Stimulated activated CD8-positive, alpha-beta memory T cell treated with anti-CD3 and anti-CD28 coated beads, Interleukin-15, amount 100 ng/mL, for 4 hours (primary cell): ENCODE measurements at places on chromosomes 12 and 14.

DNA sequence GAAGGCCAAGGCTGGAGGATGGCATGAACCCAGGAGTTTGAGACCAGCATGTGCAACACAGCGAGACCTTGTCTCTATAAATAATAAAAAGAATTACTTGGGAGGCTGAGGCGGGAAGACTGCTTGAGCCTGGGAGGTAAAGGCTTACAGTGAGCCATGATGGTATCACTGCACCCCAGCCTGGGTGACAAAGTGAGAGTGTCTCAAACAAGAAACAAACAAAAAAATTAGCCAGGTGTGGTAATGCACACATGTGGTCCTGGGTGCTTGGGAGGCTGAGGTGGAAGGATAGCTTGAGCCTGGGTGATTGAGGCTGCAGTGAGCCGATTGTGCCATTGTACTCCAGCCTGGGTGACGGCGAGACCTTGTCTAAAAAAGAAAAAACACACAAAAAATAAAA lies 1.7 kb upstream of the GPRC5A start:
- no peak for DNase-seq

GRCh38 chr12:39490500-39491282 lies 47.8 kb upstream of the KIF21A start:
- no peak for DNase-seq

- no peak for DNase-seq
These were observed 784.0 kb downstream of the TMTC2 start for GRCh38 chr12:83470749-83471148.

DNA sequence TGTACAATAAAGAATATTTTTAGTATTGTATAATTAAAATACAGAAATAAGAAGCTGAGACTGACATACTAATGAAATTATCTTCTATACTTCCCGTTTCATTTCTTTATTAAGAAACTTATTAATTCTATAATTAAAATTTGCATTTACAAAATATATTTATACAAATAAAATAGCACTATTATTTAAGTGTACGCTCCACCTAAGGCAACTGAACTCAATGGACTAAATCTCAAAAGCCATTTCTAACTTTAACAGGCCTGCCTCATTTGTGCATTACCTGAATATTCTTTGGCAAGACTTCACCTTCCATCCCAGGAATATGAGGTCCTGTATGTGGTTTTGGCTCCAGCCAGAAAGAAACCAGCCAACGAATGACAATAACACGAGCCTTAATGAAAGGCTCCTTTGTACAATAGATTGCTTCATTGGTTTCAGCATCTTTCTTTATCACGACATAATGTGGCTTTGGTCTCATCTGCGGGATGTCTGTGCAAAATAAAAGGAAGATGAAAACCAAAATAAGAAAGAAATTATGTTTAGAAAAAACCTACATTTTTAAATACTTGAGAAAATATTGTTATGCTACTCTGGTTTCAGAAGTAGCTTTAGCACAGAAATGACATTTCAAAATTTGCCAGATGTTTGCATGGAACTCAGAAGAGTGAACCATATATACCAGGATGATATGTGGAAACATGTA lies 58.7 kb downstream of the RALGAPA1 start:
- DNase-seq: no peak

- no peak for DNase-seq
These were observed 49.0 kb upstream of the EGLN3 start for GRCh38 chr14:33999771-34000291.

DNA sequence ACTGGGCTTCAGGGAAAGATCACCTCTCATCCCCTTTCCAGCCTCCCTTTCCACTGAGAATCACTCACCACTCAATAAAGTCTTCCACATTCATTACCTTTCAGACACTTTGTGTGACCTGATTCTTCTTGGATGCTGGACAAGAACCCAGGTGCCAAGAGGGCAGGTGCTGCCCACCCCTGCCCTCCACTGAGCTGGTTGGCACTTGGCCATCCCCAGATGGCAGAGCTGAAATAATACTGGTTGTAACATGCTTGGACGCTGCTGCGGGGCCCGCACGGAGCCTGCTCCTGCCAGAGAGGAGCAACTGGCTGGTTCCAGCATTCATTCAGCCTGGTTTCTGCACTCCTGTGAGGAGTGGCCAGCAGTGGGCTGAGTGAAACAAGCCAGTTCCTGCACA lies 386.7 kb upstream of the CCDC196 start:
- no peak for DNase-seq

- no peak for DNase-seq
These were observed 161.3 kb upstream of the CCND2 start for GRCh38 chr12:4112290-4112689.

- no peak for DNase-seq
These were observed 1061.0 kb upstream of the TMEM132C start for GRCh38 chr12:127205781-127206555.

DNA sequence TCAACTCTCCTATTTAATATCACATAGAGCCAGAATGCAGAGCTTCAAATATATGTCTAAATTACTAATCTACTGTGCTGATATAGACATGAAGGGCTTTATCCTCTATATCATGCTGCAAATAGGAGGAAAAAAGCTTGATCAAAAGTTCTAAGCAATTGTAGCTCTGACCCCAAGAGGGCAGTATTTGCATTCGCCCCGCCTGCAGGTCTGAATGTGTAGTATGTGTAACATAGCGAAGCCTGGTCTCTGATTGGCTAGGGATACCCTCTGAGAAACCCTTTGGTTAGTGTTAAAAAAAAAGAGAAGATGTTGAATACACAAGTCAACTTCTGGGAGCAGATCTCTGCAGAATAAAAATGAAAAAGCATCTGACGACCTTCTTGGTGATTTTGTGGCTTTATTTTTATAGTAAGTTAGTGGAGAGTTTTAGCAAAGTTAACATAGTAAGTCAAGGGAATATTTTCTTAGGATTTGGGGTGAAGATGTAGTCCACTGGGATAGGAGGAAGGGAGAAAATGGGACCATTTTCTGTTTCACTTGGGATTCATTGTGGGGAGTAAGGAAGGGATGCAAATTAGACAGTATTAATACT lies 151.6 kb upstream of the OR4E1 start:
- no peak for DNase-seq

DNA sequence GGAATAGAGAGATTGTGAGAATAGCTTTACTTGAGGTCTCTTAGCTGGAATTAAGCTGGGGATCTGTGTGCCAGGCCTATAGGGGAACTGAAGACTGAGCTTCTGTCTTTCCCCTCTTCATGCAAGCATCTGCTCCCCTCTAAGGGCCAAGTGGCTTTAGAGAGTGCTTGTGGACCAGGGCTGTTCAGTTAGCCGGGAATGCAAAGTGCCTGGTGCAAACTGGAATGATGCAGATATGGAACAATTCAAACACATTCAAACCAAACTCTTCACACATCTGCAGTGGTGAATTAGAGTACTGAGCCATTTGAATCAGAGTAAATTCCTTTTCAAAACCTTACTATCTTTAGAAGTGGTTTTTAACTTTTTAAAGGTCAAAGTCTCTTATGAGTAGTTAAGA lies 99.0 kb downstream of the LIN7A start:
- no peak for DNase-seq

- DNase-seq: no peak
These were observed 1.1 kb downstream of the TOGARAM1 start for GRCh38 chr14:44963044-44963528.

GRCh38 chr12:59036973-59037762 lies 116.9 kb upstream of the LRIG3 start:
- no peak for DNase-seq

DNA sequence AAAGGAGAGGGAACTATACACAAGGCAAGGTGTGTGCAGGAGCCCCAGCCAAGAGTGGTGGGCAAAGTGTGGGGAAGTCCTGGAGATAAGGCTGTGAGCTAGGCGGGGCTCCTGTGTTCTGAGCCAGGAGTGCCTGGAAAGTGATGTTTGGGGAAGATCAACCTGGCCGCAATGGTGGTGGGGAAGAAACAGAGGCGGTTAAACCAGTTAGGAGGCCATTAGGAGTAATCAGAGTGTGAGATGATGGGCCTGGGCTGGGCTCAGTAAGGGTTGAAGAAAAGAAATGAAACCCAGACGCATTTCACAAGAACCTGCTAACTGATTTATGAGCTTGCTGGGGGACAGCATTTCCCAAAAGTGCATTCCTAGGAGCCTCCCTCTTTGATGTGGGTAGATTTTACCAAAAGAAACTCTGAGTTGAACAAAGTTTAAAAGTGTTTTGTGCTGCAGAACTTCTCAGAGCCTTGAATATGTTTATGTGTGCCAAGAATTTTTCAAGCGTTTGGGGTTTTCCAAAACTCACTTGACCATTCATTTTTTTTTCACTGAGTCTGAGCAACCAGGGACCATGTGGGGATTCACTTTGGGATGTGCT lies 34.2 kb upstream of the LRP1-AS start:
- no peak for DNase-seq

- DNase-seq: no peak
These were observed 88.0 kb upstream of the MAX start for GRCh38 chr14:65190312-65190711.

GRCh38 chr12:96295532-96296160 lies 101.5 kb downstream of the ELK3 start:
- DNase-seq: no peak

- DNase-seq: no peak
These were observed 60.5 kb downstream of the SLC38A1 start for GRCh38 chr12:46208370-46208769.

DNA sequence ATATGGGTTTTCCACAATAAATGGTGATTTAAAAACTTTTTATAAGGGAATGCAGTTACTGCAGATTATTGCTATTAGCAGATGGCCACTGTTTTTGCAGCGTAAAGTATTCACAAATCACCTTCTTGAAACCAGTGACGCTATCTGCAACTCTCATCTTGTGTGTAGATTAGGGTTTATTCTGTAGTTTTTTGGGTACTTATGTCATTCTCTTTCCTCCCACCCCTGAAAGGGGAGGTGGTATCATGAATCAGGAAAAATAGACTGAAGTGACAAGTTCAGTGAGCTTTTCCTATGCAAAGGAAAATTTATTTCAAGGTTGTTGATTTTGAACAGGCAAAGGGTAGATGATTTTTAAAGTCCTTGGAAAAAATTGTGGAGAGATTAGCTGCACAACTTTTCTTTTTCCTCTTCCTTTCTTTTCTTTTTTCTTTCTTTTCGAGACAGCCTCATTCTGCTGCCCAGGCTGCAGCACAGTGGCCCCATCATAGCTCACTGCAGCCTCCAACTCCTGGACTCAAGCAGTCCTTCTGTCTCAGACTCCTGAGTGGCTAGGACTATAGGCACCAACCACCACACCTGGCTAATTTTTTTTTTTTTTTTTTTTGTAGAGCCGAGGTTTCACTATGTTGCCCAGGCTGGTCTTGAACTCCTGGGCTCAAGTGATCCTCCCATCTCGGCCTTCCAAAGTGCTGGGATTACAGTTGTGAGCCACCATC lies 1.6 kb downstream of the FRS2 start:
- DNase-seq: no peak

- no peak for DNase-seq
These were observed 3.4 kb downstream of the RMST start for GRCh38 chr12:97466000-97466399.

DNA sequence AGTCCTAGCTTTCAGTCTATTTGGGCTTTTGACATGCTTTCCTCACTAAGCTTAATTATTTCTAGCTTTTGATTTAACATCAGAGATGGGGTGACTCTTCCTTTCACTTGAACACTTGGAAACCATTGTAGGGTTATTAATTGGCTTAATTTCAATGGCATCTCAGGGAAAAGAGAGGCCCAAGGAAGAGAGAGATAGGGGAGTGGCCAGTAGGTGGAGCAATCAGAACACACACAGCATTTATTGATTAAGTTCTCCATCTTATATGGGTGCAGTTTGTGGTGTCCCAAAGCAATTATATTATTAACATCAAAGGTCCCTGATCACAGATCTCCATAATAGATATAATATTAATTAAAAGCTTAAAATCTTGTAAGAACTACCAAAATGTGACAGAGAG lies 1466.1 kb upstream of the SEL1L start:
- no peak for DNase-seq

GRCh38 chr12:65458718-65459117 lies 180.2 kb downstream of the MSRB3 start:
- DNase-seq: no peak

- DNase-seq: no peak
These were observed 5.9 kb upstream of the EP400 start for GRCh38 chr12:131943876-131944275.

DNA sequence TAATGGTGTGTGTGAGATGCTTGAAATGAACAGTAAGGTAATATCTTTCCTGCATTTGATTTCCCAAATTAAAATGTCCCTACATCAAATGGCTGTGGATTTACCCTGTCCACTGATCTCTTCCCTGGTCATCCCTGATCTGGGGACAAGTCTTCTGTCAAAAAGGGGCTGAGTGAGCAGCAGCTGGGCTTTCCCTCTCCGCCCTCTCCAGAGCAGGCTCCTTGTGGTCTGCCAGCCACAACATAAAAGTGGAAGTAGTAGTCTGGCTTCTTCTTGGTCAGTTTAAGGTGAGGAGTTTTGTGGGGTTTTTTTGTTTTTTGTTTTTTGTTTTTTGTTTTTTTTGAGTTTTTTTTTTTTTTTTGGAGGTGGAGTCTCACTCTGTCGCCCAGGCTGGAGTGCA lies 25.2 kb upstream of the PLXNC1 start:
- no peak for DNase-seq

GRCh38 chr14:82905762-82906161 lies 1372.1 kb upstream of the SEL1L start:
- DNase-seq: no peak

DNA sequence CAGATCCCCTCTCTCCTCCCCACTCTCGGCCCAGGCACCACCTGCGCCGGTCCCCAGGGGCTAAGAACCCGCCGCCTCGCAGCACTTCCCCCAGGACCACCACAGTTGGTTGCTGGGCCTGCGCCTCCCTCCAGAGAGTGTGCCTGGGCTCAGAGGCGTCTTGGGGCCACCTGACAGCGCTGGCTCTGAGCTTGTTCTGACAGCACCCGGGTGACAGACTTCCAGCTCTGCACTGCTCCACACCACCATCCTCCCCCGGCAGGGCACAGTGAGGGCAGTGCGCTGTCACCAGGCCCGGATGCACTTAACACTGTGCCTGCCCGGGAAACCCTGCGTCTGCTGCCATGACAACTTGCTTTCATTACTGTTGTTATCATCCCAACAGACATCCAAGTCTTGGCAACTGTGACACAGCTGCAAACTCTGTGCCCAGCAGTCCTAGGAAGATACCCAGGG lies 6.6 kb downstream of the BRF1 start:
- DNase-seq: no peak

DNA sequence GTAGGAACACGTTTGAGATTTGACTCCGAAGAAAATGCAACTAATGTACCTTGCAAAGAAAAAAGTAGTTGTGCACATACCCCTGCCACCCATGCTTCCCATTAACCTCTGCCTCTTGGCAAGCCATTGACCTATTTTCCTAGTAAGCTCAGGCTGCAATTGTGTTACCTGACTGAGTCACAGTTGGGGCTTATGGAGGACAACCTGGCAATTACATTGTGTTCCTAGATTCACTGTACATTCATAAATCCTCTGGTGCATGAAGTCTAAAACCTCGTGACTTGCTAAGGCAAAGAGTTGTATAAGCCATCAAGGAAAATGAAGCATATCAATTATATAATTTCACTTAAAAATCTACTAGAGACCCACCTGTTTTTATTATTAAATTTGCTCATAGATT lies 62.0 kb upstream of the DUSP6 start:
- no peak for DNase-seq
